Activated CD4-positive, CD25-positive, alpha-beta regulatory T cell (primary cell): ENCODE measurements at places on chromosomes 2 and 18.

- DNase-seq, result no peak
These were observed 163.0 kb downstream of the FAM210A start for GRCh38 chr18:13563390-13563805.

GRCh38 chr2:154449951-154450658, 248.4 kb upstream of the KCNJ3 start:
- DNase-seq, result no peak

DNA sequence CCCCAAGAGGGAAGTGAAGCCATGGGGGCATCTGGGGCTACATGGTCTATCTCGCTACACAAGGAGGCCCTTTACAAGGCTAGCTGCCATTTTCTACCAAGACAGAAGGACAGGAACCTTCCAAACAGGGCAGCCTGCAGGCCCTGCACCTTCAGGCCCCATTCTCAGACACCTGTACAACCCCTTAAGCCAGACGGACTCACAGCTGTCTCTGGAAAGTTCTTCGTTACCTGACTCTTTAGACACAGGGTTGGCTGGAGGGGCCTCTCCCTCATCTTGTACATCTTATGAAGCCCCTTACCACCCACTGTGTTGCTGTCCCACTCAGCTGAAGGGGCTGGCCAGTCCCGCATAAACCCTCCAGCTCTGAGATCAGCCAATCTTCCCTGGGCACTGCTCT, 17.2 kb downstream of the TMEM127 start:
- DNase-seq, result no peak

DNA sequence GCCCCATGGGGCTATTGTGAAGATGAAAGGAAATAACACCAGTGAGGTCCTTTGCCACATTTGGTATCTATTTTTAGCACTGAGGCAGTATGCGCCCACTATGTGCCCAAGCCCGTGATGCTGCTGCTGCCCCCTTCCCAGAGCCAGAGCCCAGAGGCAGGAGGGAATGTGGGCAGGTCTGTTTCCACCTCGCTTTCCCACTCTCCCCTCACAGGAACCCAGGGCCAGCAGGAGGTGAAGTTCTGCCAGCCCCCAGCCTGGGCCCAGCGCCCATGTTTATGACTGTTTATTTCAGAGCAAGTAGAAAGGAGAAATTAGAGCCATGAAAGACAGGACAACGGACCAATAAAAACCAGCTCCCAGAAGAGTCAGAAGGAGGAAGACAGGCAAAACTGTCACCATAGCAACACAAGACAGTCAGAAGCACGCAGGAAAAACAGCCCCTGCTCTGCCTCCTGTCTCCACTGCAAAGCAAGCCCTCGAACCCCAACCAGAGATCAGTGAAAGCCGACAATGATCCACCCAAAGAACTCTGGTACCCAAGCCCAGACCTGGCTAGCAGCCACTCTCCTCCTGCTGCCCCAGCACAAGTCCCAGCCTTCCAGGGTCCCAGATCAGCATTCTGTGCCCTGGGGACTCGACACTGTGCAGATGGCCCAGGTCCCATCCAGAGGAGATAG, 1.4 kb downstream of the CYRIA start:
- no peak for DNase-seq

DNA sequence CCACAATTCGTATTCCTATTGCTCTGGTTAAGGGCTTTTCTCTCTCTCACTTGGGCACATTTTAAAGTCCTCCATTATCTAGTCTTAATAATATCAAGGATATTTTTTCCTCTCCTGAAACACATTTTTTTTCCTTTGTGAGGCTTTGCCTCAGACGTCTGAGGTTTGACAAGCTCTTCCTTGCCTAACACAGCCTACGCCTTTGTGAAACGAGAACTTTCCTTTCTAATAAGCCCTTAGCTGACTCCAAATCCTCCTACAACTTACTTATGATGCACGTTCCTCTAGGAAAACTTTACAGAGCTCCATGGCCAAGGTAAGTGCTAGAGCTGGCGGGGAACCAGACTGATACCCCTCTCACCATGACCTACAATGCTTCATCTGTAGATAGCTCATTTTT, 841.5 kb downstream of the SOCS6 start:
- DNase-seq, result no peak

GRCh38 chr2:161233858-161234431, 73.7 kb downstream of the TANK start:
- DNase-seq, result no peak

DNA sequence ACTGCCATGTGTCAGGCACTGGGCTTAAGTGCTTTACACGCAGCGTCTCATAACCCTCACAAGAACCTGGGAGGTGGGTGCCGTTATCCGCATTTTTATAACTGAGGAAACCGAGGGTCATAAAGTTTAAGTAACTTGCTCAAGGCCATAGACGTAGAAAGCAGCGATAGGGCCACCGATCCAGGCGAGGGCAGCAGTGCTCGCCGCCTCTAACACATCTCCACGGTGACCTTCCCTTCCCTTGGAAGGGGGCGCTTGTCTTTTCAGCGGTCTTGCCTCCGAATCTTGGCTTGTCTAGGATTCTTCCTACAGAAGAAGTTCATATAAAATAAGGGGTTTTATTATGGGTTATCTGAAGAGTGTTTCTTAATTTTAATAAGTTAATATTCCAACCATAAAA, 186.6 kb downstream of the GBX2 start:
- DNase-seq, result no peak

- DNase-seq, result no peak
These were observed 32.2 kb upstream of the SPRED2 start for GRCh38 chr2:65464604-65465003.

DNA sequence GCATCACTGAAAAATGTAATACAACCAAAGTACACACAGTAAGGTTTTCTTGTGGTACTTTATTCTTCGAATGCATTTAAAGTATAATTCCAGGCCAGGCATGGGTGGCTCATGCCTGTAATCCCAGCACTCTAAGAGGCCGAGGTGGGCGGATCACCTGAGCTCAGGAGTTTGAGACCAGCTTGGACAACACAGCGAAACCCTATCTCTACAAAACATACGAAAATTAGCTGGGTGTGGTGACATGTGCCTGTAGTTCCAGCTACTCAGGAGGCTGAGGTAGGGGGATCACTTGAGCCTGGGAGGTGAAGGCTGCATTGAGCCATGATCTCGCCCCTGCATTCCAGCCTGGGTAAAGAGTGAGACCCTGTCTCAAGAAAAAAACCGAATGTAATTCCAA, 3.9 kb upstream of the TTC39C start:
- no peak for DNase-seq

- no peak for DNase-seq
These were observed 120.9 kb downstream of the FAM210A start for GRCh38 chr18:13605477-13605876.

DNA sequence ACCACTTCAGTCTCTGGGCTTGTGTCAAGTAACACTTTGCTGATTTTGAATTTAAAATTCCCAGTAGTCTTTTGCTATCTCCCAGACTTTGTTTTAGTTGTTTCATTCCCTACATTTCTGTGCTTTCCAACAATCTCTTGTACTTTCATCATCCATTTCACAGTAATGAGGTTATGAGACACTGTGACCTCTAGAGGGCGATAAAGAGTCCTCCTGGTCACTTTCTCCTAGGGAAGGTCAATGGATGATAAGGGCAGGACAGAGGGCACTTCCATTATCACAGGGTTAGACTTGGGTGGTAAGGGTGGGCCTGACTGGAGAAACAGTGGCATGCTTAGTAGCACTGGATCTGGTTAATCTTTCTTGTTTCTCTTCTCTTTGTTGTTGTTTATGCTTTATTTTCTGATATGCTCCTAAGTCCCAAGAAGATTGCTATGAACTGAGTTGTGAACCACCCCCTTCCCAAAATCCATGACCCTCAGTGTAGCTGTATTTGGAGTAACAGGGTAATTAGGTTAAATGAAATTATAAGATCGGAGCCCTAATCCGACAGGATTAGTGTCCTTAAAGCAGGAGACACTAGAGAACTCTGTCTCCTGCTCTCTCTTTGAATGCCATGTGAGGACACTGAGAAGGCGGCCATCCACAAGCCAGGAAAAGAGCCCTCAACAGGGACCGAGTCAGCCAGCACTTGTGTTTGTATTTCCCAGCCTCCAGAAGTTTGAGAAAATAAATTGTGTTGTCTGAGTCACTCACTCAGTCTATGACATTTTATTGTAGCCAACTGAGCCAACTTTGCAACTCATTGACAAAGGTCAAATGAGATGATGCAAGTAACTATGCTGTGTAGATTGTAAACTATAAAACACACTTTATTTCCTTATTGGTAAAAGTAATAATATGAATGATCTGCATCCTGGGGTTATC, 779.2 kb downstream of the CNTNAP5 start:
- no peak for DNase-seq

DNA sequence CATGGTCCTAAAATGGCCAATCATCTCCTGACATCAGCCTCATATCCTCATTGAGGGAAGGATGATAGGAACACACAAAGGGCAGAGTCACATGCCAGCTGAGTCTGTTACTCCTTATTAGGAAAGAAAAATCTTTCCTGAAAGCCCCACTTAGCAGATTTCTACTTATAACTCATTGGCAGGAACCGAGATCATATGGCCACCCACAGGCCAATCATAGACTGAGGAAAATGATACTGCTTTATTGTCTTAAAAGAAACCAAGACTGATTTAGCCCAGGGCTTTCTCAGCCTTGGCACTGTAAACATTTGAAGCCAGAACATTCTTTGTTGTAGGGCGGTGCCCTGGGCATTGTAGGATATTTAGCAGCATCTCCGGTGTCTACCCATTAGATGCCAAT, 18.7 kb downstream of the GKN2 start:
- no peak for DNase-seq

GRCh38 chr2:152598975-152599759, 118.1 kb downstream of the PRPF40A start:
- DNase-seq, result no peak

DNA sequence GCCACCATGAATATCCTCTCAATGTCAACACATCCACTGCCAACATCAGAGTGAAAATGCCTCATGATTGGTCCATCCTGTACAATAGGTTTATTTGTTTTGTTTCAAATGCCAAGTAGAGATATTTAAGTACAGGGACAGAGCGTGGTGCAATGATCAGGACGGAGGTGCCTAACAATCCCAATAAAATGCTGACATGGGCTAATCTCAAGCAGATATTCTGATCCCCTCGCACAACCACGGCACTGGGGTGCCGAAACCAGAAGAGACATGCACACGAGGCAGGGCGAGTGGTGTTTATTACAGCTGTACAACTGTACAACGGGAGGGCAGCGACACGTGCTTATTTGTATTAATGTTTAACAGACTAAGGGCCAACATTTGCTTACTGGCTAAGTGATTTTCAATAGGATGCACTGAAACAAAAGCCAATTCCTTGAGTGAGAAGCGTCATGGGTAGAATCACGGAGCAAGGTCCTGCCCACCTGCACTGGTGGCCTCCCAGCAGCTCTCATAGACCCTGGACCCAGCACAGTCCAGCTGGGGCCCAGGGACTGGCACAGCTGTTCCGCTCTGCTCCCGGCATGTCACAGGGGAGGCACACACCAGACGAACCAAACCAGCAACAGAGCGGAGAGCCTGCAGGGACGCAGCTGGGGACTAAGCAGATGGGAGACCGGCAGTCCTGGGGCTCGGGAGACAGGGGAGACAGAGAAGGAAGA, 101.4 kb downstream of the HDAC4 start:
- no peak for DNase-seq

- DNase-seq, result no peak
These were observed 158.1 kb downstream of the DOCK10 start for GRCh38 chr2:224884188-224884587.

GRCh38 chr2:149661844-149662243, 74.3 kb upstream of the MMADHC start:
- no peak for DNase-seq

DNA sequence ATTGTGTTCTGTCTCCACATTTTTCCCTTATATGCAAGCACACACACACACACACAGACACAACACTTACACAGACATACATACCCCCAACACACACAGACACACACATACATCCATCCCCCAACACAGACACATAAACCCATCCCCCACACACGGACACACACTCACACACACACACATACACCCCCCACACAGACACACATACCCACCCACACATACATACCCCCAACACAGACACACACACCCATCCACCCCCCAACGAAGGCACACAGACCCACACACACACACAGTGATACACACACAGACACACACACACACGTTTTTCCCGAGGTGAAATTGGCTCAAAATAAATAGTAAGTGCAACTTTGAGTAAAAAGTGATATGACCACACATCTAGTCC, 41.6 kb upstream of the CUL3 start:
- DNase-seq, result no peak

GRCh38 chr18:30991397-30991796, 51.1 kb downstream of the DSC3 start:
- no peak for DNase-seq

DNA sequence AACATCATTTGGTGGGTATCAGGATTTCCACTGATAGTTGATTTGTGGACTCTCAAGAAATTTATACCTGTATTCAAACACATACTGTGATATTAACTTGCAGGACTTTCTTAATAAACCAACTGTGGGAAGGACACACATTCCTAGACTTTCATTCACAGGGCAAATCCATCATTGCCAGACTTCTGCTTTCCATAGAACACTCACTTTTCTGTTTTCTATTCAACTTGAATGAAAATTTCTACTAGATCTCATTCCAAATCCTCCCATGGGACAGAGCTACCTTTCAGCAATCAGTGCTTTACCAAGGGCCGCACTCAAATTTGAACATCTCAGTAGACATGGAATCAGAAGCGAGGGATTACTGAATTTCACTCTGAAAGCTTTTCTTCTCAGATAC, 612.5 kb downstream of the IRS1 start:
- DNase-seq, result no peak

GRCh38 chr2:106812841-106813240, 73.1 kb downstream of the ST6GAL2 start:
- DNase-seq, result no peak

DNA sequence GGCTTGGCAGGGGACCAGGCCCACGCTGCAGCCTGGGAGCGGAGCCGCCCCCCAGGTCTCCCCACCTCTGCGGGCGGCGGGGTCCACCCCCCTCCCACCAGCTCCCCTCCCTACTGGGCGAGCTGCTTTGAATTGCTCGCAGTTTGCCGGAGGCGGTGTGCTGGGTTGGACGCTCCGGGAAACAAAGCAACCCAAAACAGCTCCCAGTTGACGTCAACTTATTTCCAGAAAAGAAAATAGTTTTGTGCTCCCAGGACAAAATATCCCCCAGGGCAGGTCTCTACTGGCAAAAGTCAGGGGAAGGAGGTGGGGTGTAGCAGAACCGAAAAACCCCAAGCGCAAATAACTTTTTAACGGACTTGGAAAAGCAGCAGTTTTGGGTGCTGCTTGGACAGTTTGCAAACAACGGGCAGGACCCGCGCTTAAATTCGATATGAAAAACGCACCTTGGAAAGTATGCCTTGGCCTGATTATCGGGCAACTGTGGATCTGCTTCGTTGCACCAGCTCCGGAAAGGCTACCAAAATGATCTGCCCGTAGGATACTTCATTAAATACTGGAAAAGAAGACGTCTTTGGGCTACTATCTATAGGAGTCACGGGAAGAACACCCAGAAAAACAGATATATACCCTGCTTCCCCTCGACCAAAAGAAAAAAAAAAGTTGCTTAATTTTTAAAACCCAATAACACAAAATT, 2.8 kb upstream of the KCTD1 start:
- no peak for DNase-seq
